ENCODE measurements at places on chromosomes 7 and 10.

- no peak for DNase-seq
Measured at GRCh38 chr10:6595499-6595898, 15.4 kb upstream of the PRKCQ start.

DNA sequence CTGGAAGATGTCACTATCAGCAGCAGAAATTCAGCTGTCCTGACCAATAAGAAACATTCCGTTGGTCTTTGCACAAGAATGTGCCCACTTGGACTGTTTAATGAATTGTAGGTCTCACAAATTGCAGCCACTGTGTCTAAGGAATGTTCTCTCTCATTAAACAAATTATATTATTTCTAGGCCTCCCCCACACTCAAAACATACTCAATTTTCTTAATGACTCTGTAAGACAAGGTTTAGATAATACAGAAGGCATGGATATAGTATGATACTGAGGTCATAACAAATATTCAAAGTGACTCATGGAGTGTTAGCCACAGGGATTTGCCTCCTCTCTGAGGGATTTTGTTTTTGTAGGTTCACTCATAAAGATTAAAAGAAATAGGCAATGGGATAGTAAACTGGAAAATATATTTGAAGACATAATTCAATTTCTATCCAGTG, 197.5 kb downstream of the PTN start:
- no peak for DNase-seq

- no peak for DNase-seq
Measured at GRCh38 chr7:157299613-157300368, 37.0 kb upstream of the DNAJB6 start.

DNA sequence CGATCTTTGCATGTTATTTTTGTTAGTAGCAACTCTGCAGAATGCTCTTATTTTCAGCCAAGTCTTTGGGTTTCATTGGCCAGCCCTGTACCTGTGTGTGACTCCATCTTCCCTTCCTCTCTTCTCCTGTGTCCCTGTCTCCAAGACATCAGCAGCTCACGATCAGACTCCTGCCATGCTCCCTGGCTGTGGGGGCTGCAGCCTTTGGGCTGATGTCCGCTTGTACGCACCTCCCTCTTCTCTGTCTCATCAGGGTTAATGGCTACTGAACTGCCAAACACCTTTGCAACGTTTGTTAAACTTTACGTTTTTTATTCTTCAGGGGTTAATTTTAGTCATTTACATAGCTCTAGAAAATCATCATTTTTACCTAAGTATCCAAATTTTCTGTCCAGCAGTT, 103.5 kb upstream of the RET start:
- no peak for DNase-seq

DNA sequence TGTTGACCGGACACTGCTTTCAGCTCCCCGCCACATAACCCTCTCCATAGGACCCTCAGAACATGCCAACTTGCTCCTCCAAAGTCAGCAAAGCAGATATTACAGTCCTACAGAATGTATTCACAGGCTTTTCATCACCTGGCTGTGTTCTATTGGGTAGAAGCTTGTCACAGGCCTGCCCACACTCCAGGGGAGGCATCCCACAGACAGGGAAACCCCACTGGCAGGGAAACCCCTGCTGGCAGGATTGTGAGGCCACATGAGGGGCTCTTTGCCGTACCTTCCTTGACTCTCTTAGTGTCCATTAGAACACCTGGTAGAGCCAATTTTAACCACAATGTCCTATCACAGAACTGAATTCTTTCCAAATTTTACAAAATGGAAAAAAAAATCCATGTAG, 344.2 kb upstream of the MGMT start:
- DNase-seq = no peak

DNA sequence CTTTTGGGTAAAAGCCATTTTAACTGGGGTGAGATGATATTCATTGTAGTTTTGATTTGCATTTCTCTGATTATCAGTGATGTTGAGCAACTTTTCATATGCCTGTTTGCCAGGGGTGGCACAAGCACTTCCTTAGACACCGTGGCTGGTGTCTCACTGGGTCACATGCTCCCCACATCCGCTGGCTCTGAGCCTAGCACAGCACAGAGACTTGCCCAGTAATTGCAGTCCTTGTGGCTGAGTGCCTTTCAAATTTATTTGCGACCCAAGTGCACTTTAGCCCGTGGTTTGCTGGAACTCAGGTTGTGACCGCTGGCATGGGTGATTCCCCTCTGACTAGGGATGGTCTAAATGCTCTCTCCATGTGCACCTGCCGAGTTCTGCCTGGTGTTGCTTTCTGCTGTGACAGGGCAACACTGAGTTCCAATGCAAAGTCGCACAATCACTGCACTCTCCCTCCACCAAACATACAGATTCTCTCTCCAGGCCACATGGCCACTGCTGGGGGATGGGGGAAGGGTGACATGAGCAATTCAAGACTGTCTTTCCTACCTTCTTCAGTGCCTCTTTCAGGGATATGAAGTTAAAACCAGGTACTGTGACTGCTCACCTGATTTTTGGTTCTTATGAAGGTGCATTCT, 66.5 kb downstream of the ZNF277 start:
- DNase-seq = no peak

GRCh38 chr7:88071994-88072714, 138.1 kb downstream of the ADAM22 start:
- no peak for DNase-seq

- no peak for DNase-seq
Measured at GRCh38 chr7:142916508-142916907, 17.0 kb downstream of the TRPV5 start.

DNA sequence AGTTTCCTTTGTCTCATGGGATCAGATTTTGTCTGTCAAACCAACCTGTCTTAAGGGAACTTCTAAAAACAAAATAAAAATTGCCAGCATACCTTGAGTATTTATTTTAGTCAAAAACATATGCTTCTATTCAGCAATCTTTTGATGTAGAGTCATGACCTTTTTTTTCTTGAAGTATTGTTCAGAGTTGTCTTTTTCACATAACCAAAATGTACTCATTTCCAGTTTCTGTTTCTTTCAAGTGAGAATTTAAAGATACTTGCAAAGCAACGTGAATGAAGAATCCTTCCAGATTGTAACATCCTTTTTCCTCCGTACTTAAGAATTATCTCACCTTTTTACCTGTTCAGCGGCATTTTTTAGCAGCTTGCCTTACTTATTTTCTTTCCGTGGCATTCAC, 37.8 kb downstream of the GNAI1 start:
- DNase-seq = no peak

DNA sequence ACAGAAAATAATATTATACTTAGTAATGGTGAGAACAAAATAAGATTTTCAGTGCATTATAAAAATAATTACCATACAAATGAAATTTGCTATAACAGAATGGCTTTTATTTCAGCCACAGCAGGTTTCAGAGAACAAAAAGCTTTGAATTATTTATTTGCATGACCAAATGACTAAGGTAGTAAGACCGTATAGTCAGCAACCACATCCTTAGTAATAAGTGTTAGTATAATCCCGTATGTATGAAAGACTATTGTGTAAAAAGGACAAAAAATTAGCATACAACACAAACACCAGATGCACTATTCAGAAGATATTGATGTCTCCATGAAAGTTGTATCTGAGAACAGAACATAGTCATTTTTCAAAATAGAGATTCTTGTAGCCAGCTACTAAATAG, 12.2 kb downstream of the PDZD8 start:
- no peak for DNase-seq

DNA sequence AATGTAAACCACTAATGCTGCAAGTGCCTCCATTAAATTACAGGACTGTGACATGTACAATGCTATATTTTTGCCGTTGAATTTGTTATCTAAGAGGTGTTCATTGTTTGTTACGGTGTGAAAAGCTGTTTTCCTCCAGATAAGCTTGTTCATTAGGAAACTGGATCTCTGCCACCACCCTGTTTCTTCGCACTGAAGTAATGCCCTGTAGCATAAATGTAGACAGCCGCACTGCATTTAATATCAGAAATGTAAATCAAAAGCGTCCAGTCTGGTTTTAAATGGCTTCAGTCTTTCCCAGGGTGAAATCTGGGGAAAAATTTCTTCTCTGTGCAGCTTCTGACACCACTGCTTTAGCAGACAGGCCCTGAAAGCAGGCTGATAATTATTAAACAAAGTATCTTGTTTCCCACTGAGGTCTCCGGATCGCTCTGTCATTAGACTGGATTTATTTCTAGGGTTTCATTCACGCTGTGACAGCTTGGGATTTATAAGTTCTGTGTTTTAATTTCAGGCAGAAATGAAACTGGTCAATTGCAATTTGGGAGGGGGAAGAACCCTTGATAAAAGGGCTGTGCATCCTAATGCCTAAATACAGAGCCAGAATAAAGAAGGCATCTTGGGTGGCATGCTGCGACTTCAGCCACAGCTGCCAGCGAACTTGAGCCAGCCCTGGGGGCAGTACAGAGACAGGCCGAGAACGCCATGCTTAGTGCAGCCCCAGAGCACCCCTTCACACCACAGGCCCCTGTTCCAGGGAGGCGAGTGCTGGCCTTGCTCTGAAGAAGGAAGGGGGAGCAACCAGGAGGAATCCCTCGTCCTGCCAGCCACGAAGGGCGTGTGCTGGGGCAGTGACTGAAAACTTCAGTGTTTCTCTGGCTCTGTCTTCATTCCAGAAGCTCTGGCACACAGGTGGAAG, 547.7 kb upstream of the GALNT17 start:
- no peak for DNase-seq

DNA sequence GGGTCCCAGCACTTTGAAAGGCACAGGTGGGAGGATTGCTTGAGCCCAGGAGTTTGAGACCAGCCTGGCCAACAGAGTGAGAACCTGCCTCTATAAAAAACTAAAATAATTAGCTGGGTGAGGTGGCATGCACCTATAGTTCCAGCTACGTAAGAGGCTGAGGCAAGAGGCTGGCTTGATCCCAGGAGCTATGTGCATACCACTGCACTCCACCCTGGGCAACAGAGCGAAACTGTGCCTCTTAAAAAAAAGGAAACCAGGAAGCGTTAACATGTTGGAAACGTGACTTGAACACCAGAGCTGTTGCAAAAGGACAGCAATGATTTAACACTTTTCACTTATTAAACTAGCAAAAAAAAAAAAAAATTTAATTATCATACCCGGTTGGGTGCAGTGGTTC, 12.6 kb downstream of the BAZ1B start:
- no peak for DNase-seq

GRCh38 chr7:20864221-20864620, 77.5 kb upstream of the SP8 start:
- no peak for DNase-seq

DNA sequence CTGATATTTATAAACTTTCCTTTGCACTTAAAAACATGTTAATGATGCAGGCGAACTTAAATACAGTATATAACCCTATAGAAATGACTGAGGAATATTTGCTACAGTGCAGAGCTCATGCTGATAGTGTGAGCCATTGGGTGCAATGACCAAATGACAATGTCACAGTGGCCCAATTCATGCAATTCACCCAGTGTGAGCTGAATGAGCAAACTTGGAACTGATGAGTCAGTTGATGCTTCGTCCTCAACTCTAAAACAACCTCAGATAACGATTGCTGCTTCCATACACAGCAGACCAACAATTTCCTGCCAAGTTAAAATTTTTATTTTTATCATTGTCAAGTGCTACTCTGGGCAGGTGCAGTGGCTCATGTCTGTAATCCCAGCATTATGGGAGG, 12.1 kb upstream of the ZC3HAV1L start:
- no peak for DNase-seq

DNA sequence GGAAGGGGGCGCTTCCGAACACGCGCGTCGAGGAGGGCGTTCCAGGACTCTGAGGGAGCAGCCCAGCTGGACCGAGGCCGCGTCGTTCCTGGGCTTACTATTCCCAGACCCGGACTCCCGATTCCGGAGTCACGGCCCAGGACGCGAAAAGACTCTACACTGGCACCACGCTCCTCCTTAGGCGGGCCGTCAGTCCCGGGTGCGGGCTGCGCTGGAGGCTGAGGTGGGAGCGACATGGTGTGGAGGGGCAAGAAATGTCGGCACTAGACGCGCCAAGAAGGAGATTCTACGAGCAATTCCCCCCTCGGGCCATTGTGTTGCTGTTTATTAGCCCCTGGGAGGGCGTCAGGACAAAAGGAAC, 584 bp upstream of the RUNDC3B start:
- DNase-seq = peak; percentile 80

DNA sequence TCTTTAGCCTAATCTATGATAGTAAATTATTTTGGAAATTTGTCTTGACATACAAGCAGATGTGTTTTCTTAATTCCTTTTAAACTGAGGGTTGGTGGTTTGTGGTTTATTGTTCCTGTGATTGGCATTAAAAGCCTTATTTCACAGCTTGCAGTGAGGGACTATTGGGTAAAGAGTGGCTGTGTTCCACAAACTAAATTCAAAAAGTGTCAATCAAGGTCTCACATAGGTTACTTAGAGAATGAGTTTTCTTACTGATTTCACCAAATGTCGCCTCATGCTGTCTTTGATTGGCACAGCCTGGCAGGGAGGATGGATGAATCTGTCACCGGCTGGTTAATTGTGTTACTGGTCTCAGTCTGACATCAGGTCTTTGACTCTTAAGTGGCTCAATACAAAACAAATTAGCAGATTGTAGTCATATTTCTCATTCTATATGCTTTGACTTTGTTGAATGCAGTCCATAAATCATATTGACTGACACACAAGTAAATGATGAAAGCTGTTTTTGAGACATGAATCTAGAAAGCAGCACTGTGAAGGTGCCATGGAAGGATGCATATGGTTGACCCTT, 66.8 kb upstream of the CYP26C1 start:
- no peak for DNase-seq

DNA sequence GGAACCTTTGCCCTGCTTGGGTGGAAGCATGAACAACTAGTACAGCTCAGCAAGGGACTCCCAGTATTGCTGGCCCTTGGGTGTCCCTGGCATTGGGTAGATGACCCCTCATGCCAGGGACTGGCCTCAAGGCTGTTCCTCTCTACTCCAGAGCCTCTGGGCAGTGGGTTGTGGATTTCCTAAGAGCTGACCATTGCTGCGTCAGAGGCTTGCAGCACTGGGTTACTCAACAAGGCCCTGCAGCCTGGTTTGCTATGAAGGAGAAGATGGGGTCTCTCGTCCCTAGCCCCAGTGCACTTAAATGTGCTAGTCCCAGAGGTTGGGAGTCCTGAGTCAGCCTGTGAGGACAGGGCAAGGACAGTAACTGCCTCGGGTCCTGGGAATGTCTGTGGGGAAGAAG, 2.5 kb downstream of the VSIR start:
- DNase-seq = peak; percentile 72

- DNase-seq = no peak
Measured at GRCh38 chr10:27612551-27613035, 108.5 kb downstream of the RAB18 start.

Data from aorta (tissue), 5 donors.